Stimulated activated CD8-positive, alpha-beta memory T cell treated with anti-CD3 and anti-CD28 coated beads, Interleukin-4, amount 100 ng/mL, for 1 hour (primary cell): ENCODE measurements at places on chromosomes 3 and 15.

GRCh38 chr3:54951405-54951804 is 23.5 kb upstream of the LRTM1 start:
- DNase-seq, result no peak

GRCh38 chr15:85926834-85927233 is 132.1 kb upstream of the KLHL25 start:
- DNase-seq, result no peak

GRCh38 chr3:72633121-72633520 is 215.1 kb downstream of the SHQ1 start:
- DNase-seq, result no peak

- DNase-seq, result no peak
Observed at GRCh38 chr3:33114622-33115023, 809 bp downstream of the CRTAP start.

GRCh38 chr3:72990701-72991395 is 5.8 kb upstream of the PPP4R2 start:
- DNase-seq, result no peak

DNA sequence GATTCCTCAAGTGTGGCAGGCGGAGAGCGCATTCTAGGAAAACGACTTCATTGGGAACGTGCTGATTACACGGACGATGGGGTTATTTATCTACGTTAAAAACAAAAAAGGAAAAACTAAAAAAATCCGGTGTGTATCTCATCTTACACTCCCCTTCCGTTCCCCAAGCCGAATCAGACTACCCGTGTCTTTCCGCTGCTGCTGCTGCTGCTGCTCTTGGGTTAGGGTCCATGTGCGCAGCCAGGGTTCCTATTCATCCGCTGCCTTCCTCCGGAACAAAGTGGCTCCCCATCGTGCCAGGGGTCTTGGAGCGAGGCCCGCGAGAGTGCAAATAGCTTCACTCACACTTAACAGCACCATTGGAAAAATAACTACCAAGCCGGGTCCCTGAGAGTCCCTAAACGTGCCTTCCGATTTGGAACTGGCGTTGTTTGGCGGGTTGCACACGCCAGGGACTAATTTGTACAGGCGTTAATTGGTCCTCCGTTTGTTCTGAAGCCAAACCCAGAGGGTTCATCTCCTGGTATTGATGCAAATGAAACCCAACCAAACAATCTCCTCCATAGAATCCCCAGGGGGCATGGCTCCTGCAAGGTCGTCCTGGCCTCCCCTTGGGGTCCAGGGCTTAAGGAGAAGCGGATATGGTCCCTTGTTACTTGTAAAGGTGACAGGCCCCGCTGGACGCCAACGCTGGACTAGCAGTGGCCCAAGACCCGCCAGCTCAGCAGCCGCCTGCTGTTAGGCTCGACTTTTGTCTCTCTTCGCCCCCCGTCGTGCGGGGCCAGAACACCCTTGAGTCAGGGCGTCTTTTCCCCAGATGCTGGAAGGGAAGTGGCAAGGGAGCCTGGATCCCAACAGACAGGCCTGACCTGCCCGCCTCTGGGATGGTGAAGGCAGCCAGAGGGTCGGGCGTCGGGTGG is 11.0 kb upstream of the ONECUT1 start:
- DNase-seq, result no peak

DNA sequence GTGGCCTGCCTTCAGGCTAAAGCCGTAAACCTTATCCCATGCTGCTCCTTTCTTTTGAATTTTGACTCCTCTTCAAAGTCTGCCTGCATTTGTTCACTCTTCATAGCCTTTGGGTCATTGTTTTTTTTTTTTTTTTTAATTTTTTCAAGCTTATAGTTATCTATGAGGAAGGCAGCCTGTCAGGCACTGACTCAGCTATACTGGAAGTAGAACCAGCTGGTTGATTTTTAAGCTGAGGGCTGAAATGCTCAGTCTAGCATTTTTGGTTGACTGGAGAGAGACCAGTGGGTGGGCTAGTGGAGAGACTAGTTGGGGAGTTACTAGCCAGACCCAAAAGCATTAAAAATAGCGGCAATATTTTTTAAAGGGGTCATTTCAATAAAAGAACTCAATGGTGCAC is 44.1 kb downstream of the C3orf20 start:
- DNase-seq, result no peak

- DNase-seq, result no peak
Observed at GRCh38 chr3:131417751-131418150, 36.2 kb downstream of the NUDT16 start.

DNA sequence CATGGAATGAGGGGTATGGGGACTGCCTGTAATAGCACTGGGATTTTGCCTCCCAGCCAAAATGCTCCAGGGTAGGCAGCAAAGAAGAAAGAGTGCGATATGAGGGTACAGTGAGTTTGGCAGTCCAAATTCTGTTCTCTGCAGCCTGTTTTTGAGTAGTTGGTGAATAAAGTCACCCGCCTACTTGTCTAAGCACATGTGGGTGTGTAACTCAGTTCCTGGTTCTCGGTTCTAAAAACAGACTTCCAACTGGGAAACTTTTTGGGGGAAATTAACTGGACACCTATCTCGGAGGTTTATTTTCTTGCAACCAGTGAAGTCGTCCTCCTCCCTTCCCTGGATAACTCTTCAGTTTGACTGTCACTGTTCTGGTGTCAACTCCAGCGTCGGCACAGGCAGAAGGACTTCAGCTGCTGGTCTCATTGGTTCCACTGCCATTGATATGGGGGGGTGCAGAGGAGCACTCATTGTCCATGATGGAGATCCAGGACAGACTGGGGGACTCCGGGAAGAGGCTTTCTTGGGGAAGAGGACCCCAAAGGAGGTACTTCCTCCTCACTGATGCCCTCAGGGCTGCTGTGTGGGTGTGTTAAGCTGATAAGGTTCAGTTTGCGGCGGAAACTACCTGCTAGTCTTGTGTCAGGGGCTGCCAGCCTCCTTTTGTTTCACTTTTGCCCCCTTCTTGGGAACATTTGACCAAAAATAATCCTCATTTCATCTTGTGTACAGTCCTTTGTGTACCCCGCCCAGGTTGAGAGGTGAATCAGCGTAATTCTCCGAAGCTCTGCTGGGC is 13.2 kb downstream of the GHRL start:
- DNase-seq, result no peak

DNA sequence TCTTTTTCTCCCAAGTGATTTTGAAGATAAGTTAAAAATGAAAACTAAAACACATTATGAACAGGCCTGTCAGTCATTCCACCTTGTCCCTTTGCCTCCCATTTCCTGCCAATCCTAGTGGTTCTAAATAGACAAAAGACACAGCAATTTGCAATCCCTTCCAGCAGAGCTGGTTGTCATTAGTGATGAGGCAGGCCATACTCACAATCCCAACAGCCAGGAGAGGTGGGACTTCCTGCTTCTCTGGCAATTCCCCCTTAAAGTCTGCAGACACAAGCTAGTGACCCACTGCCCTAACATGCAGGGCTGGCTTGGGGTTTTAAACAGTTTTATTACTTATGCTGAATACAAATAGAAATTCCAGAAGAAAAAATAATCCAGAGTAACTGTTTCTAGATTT is 38.4 kb upstream of the RBP1 start:
- no peak for DNase-seq

GRCh38 chr3:67487564-67488114 is 166.8 kb downstream of the SUCLG2 start:
- DNase-seq, result no peak

DNA sequence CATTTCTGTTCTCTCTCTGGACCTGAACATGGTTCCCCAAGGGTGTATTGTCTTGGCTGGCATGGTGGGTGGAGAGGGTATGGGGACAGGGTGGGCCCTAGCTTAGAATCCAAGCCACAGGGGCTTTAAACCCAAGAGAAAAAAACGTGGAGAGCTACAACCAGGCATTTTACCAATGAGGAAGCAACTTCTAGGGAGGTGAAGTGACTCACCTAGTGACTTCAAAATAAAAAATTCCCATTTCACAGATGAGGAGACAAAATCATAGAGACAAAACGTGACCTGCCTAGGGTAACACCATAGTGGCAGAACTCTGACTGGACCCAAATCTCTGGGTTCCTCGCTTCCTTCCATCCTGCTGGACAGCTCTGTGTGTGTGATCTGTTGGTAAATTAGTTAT is 216.8 kb downstream of the RPLP1 start:
- DNase-seq, result no peak

GRCh38 chr15:81270781-81271491 is 53.0 kb downstream of the STARD5 start:
- no peak for DNase-seq

DNA sequence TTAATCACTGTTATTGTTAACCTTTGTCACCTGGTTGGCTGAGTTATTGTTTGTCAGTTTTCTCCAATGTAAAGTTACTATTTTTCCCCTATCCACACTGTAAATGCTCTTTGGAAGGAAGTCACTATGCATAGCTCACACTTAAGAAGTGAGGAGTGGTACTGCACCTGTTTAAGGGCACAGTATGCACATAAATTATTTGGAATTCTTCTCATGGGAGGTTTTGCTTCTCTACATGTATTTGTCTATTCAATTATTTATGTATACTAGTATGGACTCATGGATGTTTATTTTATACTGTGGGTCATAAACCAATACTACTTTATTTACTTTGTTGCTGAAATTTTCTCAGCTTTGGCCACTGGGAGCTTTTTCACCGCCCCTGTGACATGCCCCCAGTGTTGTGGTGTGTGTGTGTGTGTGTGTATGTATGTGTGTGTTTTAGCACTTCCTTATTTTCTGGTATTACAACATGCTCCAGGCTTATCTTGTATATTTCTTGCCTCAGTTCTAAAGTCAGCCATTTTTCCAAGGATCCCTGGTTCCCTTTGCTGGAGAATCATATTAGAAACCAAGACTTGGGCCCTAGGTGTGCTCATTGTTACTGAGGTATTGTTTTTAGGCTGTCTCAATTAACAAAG is 290.5 kb downstream of the KBTBD8 start:
- no peak for DNase-seq

DNA sequence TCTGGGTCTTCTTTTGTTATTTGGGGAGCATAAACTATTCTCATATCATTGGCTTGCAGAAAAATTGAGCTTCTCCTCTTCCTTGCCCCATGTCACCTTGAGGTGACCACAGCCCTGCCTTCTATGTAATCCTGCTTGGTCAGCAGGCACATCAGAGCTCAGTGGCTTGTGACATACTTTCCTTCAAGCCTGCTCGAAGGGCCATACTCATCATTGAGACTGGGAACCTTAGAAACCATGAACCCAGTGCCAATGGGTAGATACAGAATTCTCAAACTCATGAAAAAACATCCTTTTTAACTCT is 3.7 kb upstream of the CCR2 start:
- DNase-seq, result no peak

GRCh38 chr15:55907797-55908196 is 85.6 kb downstream of the NEDD4 start:
- no peak for DNase-seq

DNA sequence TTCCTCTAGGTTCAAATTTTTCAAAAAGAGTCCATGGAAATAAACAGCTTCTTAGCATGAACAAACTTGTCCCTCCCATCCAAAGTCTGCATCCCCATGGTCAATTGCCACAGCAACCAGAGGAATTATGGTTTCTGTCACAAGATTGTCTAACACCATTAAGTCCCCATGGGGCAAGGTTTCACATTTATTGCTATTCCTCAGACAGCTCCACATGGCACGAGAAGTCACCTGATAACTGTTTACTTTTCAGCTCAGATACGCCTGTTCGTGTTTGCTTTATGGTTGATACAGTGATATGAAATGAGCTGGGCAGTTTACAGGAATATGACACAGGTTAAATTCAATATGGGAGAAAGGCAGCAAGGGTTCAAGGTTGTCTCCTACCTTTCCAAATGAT is 37.9 kb upstream of the MUC13 start:
- no peak for DNase-seq

GRCh38 chr15:41966920-41967465 is 5.4 kb downstream of the EHD4 start:
- DNase-seq, result no peak

DNA sequence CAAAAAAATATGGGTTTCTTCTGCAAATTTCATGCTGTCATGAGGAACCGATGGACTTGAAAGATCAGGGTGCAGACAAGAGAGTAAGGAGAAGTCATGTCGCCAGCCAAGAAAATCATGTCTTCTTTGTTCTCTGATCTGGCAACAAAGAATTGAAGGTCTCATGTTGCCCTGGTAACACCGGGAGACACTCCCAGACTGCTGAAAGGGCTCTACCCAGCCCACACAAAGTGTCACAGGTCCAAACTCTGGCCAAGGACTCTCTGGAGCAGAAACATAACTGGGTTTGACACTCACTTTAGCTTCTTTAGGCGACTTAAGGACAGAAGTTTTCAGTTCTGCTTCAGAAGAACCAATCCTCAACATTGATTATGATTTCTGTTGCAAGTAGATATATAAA is 42.9 kb downstream of the SIDT1 start:
- DNase-seq, result no peak

DNA sequence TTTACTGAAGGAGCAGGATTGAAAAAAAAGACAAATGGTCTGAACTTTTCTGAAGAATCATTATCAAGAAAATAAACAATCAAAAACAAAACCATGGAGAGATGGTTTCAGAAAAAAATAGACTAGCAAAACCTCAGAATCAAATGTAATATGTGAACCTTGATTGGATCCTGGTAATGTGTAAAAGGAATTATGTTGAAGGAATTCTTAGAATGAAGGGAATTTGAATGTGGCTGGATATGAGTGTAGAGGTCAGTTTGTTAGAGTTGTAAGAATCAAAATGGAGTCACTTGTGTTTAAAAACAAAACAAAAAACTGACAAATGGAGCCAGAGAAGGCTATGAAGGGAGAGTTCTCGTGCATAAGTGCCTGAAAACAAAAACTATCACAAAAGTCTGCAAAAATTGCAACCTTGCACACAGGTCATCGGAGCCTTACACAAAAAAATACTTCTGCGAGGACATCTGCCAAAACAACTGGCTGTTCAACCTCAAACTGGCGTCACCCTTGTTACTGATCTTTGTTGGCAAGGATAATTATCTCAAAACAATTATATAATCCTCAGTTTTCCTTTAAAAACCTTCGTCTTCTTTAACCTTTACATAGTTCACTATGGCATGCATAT is 19.1 kb upstream of the ATP13A3 start:
- DNase-seq, result no peak

DNA sequence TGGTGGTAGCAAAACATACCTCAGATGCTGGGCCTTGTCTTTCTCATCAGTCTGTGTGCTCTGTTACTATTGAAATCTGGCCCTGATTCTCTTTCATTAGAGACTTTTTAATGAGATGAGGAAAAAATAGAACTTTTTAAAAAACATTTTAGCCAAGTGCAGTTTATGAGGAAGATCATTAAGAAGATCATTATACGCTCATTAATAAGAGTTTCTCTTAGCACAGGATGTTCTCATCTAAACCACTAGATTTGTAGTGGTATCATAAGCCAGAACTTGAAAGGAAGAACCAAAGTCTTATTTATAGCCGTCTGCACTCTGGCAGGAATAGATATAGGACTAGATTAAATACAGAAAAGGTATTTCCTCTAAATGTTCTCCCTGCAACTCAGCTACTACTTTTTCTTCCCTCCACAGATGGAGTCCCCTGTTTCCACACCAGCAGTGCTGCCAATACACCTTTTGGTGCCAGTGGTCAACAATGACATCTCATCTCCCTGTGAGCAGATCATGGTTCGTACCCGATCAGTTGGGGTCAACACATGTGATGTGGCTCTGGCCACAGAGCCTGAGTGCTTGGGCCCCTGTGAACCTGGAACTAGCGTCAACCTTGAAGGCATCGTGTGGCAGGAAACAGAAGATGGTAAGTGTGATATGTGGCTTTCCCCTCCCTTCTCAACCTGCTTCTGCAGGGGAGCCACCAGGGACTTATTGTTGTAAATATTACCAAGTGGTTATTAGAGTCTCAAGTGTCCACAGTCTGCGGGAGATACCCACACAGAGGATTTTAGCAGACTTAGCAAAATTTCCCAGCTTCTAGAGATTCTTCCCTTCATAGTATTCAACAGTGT is 152.8 kb downstream of the RBPMS2 start:
- peak; percentile 33 for DNase-seq

- no peak for DNase-seq
Observed at GRCh38 chr15:91413142-91413541, 313.1 kb downstream of the SV2B start.
